ENCODE measurements at places on chromosomes 5 and 9.
A peak's percentile ranks its signal among the peaks of the same experiment; 100 is the strongest.

- DNase-seq: no peak
Measured at GRCh38 chr5:31033295-31033694, 160.2 kb upstream of the CDH6 start.

DNA sequence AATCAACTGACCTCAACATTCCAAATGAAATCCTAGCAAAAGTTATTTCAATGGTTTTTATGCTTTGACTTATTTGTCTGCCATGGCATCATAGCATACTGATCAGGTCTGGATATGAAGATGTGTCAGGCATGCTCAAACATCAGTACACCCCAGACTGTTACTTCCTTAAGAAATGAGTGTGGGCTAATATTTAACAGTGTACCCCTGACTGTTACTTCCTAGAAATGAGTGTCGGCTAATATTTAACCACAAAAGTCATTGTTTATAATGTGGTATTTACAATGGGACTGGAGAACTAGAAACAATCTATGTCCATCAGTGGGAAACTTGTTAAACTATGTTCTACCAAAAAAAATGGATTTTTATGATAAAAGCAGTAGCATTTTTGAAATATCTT lies 38.1 kb upstream of the HNRNPA0 start:
- DNase-seq: no peak

DNA sequence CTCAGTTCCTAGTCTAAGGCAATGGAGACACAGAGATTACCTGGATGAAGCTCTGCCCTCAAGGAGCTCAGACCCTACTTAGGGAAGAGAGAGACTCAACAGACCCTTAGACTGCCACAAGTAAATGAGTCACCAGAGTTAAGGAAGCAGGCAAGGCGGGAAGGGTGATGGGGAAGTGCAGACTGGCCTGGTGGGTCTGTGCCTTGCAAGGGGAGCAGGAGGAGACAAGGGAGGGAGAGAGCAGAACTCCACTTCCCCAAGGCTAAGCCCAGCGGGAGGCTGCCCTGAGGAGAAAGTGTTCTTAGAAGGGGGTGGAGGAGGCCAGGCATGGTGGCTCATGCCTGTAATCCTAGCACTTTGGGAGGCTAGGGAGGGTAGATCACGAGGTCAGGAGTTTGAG lies 83.7 kb downstream of the HRH2 start:
- DNase-seq: no peak

DNA sequence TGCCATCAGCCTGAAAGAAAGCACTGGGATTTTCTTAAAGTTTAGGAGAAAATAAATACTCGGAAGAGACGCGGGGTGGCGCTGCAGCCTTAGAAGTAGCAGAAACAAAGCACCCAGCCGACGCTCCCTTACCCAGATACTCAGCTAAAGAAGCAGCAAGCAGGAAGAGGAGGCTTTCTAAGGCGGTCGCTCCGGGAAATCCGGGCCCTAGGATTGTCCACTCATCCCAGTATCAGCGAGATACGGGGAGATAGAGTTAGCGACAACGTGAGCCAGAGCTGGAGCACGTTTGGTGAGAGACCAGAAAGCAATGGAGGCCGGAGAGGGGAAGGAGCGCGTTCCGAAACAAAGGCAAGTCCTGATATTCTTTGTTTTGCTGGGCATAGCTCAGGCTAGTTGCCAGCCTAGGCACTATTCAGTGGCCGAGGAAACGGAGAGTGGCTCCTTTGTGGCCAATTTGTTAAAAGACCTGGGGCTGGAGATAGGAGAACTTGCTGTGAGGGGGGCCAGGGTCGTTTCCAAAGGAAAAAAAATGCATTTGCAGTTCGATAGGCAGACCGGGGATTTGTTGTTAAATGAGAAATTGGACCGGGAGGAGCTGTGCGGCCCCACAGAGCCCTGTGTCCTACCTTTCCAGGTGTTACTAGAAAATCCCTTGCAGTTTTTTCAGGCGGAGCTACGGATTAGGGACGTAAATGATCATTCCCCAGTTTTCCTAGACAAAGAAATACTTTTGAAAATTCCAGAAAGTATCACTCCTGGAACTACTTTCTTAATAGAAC lies at the start of gene PCDHB2:
Gene PCDHB2, plus strand, starts transcription at position 135 of the 782 bp plus-strand sequence. Its CDS starts 176 bp downstream, at position 311.
- peak; percentile 26 for DNase-seq

DNA sequence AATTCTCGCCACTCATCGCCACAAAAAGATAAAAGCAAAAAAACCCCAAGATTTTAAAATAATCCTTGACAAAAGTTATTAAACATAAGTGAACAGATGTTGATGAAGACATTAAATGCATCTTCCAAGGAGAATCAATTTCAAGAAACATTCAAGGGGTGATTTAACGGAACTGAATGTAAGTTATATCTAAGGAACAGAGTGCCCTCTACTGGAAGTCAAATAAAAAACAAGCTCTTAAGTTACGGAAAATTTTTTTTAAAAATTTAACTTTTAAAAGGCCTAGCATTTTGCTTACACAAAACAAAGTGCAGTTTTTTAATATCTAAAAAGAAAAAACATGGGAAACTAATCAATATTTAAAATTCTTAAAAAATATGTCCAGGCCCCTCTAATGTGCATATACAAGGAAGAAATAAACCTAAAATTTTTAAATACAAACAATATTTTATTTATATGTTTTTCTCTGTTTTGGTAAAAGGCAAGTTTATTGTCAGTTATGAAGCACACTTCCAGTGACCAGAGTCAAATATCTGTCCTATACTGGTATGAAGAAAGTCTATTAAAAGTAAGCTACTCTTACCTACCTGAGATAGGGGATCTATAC lies 28.0 kb downstream of the TEX10 start:
- DNase-seq: peak; percentile 66

GRCh38 chr9:110029429-110029955 lies 178.5 kb downstream of the C9orf152 start:
- peak; percentile 97 for DNase-seq

- no peak for DNase-seq
Measured at GRCh38 chr9:136297016-136297691, 6.7 kb downstream of the CCDC187 start.

DNA sequence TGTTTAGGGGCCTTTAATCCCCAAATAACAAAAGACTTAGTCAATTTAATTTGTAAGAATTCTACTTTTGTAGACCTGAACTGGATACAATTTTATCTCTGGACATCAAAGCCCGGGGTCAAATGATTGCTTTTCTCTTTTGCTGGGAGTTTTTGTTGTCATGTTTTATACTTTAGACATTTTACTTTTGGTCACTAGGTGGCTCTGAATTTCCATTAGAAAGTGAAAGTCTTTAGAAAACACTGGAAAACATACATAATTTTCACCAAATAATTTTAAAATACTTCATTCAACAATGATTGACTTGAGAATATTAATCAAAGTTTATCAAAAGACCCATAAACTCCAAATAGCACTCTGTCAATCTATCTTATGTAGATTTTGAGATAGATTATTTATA lies 2.8 kb upstream of the PCA3 start:
- DNase-seq: peak; percentile 3

DNA sequence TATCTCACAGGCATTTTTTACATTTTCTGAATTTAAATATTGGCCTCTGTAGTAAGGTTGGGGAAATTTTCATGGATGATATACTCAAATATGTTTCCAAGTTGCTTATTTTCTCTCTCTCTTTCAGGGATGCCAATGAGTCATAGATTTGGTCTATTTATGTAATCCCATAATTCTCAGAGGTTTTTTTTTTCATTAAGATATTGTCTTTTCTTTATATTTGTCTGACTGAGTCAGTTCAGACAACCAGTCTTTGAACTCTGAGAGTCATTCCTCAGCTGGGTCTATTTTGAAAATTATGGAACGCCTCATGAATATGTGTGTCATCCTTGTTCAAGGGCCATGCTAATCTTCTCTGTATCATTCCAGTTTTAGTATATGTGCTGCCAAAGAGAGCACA lies 223.2 kb downstream of the PCSK1 start:
- peak; percentile 88 for DNase-seq

DNA sequence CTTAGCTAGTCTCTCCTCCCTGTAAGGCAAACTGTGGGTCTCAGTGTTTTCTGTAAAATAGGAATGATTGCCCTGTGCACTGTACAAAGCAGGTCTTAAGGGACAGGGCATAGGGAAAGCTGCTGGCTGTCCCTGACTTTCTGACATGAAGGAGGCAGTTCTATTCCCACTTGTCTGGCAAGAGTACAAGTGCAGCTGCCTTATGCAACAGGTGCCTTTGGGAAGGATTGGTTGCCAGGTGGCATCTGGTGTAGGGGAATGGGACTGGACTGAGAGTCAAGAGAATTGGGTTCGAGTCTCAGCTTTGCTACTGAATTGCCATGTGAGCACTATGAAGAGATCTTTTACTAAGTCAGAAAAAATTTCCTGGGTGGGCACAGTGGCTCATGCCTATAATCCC lies 10.0 kb downstream of the BSPRY start:
- no peak for DNase-seq

DNA sequence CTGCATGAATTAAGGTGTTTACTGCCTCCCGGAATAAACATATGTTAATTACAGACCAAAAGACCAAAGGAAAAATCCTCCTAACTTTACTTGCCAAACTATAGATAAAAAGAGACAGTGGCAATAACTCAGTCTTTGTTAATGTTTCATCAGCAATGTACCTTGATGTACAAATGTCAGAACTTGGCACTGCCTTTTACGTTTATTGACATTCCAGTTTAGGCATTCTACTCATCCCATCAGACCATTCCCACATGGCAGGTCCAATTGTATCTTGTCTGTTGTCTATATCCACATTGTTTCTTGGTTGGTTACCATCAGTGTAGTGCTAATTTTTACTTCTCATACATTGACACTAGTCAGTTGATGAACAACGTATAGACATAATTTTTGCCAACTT lies 85.5 kb downstream of the TEX10 start:
- DNase-seq: no peak

GRCh38 chr9:20884985-20885593 lies 146.4 kb downstream of the HACD4 start:
- DNase-seq: peak; percentile 62

DNA sequence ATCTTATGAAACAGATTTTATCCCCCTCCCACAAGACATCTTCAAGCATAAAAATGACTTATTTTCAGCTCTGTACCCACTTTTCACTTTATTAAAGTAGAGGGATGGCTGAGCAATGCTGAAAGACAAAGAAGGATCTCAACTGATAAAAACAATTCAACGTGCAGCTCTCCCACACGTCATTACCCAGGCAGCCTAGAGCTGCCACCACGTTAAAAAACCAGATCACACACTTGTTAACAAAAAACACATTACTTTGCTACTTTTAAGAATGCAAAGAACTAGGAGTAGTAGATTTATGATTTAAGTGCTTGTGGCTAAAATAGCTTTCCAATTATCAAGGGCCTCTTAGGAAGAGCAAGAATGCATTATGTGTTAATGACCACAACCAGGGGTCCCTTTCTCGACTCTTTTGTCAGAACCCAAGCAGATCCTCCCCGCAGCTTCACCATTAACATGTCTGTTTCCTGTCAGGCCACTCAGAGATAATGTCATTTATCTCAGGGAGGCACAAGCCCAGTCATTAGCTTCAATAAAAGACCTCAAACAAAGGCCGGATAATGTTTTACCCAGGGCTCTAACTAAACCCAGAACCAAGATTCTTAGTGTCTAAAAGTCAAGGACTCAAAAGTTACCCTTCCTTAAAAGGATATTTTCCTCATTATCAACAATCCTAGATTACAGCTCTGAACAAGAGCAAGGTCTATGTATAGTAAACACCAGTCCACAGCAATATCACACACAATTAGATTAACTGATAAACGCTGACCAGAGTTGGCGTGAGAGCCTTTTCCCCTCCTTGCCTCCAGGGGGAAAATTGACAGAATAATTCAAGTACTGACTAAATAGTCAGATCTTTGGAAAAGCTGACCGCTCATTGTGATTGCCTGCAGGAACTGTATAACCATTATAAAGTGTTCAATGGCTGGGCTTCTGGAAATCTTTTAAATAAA lies 7.5 kb downstream of the ZNF608 start:
- no peak for DNase-seq

DNA sequence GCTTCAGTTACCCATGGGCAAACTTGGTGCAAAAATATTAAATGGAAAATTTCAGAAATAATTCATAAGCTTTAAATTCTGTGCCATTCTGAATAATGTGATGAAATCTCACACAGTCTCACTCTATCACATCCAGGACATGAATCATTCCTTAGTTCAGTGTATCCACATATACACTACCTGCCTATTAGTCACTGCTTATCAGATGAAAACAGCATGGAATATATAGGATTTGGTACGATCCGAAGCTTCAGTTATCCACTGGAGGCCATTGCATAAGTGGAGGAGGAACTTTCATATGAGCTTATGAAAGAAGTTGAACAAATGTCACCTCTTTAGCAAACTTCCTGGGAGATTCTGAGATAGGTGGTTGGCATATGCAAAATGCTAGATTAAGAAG lies 64.2 kb downstream of the GAPVD1 start:
- no peak for DNase-seq

GRCh38 chr9:35495984-35496383 lies 6.1 kb downstream of the RUSC2 start:
- DNase-seq: no peak

DNA sequence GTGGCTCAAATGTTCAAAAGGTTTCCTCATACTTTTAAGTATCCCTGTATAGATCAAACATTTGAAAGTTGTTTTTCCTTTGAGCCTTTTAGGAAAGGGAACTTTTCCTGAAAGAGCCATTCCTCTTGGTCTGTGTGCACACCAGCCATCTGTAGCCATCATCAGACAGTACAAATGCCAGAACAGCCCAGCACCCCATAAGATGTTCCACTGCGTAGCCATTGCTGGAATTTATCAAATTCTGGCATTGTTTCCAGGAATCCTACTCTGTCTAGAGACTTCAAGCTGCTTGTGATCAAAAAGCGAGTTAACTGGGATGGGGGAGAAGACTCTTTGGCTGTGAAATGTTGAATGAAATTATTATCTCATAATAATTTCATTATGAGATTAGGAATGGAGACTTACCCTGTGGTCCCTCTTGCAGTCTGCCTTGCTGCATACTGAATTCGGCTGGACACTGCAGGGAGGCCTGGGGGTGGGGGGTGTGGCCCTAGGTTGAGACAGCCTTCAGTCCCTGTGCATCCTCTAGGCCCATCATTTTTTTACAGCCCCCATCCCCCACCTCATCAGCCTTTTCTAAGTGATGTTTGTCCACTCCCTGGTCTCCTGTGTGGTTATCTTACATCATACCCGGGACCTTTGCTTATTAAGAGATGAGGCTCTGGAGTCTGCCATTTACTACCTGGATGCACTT lies 99.8 kb downstream of the RALGPS1 start:
- DNase-seq: no peak

DNA sequence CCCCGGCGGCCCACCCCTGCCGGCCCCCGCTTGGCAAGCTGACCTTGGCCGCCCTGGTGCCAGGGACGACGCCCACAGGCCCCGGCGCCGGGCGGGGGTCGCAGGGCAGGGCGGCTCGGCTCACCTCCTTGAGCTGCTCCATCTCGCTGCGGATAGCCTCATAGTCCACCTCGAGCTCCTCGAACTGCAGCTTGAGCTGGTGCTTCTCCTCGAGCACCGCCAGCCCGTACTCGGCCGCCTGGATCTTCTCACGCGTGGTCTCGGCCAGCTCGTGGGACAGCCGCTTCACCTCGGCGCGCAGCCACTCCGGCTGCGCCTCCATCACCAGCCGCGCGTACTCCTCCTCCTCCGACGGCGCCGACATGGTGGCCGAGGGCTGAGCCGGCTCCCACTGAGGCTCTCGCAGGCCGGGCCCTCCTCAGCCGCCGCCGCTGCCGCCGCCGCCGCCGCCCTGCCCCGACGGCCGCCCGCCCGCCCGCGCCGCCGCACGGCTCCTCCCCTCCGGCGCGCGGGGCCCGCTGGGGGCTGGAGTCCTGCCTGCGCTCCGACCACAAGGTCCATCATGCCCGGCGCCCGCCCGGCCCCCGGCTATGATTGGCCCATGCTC lies at the start of gene BICD2:
Gene BICD2, minus strand, starts transcription at position 453 of the 607 bp plus-strand sequence. Its CDS starts 89 bp downstream, at position 364.
- DNase-seq: no peak

GRCh38 chr5:146081556-146081955 lies 23.8 kb downstream of the PLAC8L1 start:
- no peak for DNase-seq

- no peak for DNase-seq
Measured at GRCh38 chr5:169216866-169217265, 84.1 kb downstream of the SLIT3 start.
